ENCODE measurements at places on chromosomes 4 and X.

DNA sequence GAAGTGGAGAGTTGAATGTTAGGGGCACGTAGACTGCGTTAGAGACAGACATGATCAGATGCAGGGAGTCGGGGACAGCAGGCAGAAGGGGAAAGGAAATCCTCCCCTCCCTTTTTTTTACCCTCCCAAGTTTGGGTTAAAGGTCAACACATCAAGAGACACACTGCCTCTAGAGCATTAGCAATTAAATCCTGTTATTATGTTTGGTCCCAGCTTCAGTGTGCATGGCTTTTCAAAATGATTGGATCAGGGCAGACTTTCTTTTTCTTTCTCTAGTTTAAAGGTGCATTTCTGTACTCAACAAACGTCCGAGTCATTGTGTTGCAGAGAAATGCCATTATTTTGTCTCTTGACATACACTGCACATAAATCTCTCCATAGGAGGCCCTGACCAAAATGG, 63.9 kb downstream of the USP26 start:
- no peak for DNase-seq

DNA sequence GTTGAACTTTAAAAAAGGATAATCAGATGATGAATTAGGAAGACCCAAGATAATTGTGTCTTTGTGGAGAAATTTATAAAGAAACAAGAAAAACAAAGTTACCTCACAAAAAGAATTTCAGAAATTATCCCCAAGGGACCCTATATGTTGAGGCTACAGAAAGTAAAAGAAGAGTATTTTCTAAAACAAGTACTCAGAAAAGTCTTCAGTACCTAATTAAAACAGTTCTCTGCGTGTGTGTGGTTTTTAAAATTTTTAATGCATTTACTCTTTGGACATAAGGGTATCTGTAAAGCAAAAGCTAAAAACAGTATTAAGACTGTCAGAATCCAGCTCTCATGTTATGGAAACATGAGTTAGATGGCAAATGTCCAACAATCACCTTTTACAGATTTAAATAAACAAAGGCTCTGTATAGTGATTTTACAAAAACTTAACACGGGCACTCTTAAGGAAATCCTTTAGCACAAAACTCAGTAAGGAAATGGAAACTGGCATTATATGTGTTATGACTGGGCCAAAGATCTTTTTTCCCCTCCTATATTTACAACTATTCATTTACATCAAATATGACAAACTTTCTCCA, 187.5 kb downstream of the NSUN7 start:
- DNase-seq: no peak

DNA sequence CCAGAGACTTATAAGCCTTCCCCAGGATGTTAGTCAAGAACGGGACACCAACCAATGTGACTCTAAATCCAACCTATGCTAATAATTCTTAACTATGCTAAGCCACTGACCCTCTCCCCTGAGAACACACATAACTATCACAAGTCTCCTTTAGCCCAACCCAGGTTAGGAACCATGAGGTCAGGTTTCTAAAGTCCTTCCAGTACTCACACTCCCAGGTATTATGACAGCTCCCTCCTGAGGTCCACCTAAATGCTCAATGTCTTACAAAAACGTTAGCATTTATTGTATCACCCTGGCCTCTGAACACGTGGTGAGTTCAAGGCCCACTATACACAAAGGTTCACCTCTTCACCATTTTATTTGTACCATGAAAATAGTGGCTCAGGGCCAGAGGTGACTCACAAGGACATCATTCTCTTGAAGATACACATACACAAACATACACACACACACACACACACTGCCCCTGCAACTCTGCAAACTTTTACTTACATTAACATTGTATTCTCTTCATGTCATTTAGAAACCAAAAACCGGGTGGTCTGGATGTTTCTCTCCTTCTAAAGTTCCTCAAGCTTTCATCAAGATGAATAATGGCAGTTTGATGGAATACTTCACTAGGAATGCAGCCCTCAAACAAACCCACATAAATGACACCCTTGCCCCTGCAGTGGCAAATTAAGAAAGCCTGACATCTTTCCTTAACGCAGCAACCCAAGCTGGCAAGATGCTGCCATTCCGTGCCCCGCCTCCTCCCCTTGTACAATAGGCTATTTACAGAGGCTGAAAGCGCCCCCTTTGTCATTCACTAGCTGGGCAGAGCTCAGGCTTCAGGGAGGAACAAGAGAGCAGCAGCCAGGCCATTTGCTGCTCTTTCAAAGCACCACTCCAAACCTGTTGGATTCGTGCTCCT, 17.7 kb downstream of the ACSL1 start:
- no peak for DNase-seq

GRCh38 chrX:135484641-135485289, 35.7 kb upstream of the INTS6L start:
- DNase-seq: peak; percentile 21

DNA sequence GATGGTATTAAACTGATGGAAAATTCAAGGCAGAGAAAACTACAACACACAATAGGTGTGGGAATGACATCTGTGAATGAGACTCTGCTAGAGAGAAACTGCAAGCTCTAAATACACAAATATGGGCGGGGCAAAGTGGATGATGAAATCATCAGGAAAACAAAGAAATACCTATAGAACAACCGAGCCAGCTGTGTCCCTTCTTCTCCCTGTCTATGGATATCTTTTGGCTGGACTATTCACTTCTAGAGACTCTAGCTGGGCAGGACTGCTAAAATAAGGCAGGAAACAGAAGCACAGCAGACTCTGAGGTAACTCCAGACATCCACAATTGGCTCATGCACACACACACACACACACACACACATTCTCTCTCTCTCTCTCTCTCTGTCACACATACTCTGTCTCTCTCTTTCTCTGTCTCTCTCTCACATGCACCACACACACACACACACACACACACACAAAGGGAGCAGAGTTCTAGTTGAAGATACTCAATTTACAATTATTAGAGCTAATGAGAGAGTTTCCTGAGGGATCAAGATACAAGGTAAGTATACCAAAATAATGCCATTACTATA, 27.2 kb upstream of the EDNRA start:
- no peak for DNase-seq
